T47D (cell line): ENCODE measurements at places on chromosomes 5 and 9.

- no peak for DNase-seq
These were observed 4.3 kb upstream of the IFNK start for GRCh38 chr9:27519466-27520465.

GRCh38 chr5:56160723-56161438 lies 72.2 kb downstream of the ANKRD55 start:
- DNase-seq = no peak

- DNase-seq = no peak
These were observed 376.4 kb downstream of the DEPDC1B start for GRCh38 chr5:60323596-60323995.

DNA sequence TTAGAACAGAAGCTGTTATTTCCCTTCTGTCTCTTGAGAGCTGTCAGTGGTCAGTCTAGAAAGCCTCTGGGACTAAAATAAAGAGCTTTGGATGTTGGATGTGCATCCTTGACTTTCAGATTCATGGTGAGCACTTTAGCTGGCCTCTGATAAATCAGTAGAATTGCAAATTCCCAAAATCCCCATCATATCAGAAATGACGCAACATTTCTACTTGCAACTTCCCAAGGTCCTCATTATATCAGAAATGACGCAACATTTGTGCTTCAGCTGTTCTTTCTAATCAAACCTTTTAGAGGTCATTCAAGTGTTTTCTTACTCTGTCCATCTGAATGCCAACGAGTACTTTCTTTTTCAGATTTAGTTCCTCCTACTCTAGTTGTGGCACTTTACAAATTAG lies 167.3 kb upstream of the MOCS2 start:
- no peak for DNase-seq

GRCh38 chr5:151154931-151155774 lies 2.4 kb downstream of the ANXA6 start:
- DNase-seq = no peak

GRCh38 chr5:153456354-153456753 lies 34.1 kb upstream of the GRIA1 start:
- no peak for DNase-seq

- DNase-seq = no peak
These were observed 59.5 kb upstream of the ASS1 start for GRCh38 chr9:130385257-130385656.

GRCh38 chr9:114137831-114138230 lies 17.5 kb upstream of the COL27A1 start:
- DNase-seq = no peak

DNA sequence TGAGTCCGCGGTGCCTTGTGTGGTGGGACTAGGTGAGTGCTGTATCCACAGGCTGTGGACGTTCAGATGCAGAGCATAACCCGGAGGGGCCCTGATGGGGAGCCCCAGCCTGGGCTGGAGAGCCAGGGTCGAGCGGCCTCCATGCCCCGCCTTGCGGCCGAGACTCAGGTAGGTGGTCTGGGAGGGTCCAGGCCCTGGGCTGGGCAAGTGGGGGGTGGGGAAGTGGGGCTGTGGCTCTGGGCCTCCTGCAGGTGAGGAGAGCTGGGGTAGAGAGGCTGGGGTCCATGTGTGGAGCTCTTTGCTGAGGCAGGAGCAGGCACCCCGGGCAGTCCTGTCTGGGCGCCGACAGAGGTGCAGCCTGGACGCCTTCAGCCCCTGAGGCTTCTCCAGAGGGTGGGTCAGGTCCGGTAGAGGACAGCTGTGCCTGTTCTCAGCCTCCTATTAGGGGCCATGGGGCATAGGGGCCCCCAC lies 241.1 kb downstream of the CACNA1B start:
- no peak for DNase-seq

DNA sequence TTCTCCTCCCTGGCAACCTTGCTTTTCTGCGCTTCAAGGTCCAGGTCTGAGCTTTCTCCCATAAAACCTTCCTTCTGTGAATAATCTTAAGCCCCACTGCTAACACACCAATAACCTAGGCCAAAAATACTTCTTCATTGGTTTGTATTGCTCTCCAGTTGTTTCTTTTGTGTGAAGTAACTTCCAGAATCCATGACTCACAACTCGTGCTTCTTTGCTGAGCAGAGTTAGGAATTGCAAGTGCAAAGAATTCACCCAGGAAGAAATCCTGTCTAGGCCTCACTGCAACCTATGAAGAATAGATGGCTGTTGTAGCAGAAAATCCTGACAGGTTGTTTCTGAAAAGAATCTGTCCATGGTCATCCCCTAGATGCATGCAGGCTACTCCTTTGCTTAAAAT lies 295.7 kb downstream of the MED10 start:
- DNase-seq = no peak

DNA sequence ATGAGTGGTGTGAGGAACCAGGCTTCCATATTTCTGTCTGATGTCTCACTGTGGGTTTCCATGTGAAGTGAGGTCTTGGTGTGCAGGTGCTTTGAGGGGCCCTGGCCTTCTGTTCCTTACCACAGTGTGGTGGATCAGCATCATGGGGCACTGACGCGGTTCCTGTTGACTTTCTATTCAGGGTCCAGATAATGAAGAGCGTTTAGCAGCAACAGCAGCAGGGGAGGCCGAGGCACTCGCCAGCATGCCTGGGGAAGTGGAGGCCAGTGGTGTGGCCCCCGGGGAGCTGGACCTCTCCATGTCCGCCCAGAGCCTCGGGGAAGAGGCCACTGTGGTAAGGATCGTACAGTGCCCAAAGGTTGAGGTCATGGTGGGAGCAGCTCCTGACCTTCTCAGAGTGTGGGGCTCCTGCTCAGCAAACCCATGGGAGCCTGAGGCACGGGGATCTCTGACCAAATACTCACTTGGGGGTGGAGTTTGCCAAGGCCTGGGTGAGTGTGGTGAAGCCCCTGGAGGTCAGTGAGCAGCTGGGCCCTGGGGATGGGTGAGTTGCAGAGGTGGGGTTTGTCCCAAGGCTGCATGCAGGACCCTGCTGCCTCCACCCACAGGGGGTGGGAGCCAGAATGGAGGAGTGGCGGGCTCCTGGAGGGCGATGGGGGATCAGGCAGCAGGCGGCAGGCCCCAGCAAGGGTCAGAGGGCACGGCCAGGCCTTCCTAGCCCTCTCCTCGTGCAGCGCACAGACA lies 61.2 kb downstream of the COL15A1 start:
- DNase-seq = no peak

GRCh38 chr9:101445353-101446029 lies 9.9 kb upstream of the ALDOB start:
- no peak for DNase-seq

DNA sequence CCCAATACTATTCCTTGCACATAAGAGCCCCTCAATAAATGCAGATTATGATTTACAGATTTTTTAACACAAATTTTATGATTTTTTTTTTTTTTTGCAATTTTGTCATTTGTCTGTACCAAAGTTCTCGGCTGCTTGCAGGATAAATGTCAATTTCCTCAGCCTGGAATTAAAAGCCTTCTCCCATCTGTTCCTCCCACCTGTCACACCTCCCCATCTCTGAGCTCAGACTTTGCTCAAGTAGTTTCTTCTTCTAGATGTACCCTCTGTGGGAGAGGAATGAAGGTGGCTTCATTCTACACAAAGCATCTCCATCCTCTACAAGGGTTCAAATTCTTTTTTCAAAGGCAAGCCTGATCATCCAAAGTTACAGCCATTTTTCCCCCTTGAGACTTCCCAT lies 153.7 kb upstream of the GRAMD2B start:
- DNase-seq = no peak

GRCh38 chr5:163613150-163613442 lies 107.7 kb downstream of the MAT2B start:
- DNase-seq = peak; percentile 39

- no peak for DNase-seq
These were observed 125.6 kb downstream of the NNT start for GRCh38 chr5:43728581-43728980.

DNA sequence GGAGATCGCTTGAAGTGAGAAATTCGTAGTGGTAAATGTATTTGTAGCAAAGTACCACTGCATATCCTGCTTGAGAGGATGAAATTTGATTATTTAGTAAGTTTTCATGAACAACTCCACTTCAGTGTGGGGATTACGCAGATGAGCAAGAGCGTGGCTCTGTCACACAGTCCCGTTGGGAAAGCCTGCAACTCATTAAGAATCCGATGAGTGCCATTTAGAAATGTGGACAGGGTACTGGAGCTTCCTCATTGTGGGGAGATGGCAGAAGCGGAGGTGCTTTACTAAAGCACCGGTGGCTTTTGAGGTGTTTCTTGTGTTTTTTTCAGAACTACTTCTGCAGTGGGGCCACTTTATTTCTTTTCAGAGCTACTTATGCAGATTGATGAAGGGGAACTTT lies 1.4 kb downstream of the TJP2 start:
- no peak for DNase-seq

DNA sequence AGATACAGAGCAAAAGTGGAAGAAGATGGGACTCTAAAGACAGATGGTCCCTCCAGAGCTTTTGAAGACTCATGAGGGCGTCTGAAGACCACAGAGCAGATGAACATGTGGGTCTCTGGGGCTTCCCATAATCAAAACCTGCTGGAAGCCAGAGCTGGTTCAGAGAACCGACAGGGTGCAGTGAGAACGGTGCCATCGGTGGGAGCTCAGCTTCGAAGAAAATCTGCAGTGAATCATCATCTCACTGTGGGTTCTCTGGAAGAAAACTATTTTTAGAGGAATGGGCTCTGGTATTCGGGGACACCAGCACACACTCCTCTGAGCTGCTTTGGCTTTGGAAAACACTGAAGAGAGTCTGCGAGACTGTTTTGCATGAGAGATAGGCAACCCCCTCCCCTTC lies 222.4 kb upstream of the PANK3 start:
- DNase-seq = no peak

DNA sequence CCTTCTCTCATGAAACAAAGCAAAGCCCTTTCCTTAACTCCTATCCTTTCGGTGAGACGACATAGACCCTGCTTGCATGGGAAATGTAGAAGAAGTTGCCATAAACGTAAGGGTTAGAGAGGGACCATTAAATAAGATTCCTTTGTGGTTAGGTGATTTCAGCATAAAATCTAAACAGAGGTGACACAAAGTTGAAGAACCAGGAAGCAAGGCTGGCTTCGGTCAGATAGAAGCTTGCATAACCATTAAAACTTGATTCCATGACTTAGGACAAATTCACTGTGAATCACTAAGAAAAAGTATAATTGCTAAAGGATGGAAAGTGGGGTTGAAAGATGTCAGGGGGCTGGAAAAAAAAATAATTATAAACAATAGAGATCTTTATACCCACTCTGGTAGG lies 30.9 kb upstream of the ABLIM3 start:
- DNase-seq = no peak

GRCh38 chr9:116027951-116028350 lies 125.6 kb upstream of the PAPPA start:
- no peak for DNase-seq

DNA sequence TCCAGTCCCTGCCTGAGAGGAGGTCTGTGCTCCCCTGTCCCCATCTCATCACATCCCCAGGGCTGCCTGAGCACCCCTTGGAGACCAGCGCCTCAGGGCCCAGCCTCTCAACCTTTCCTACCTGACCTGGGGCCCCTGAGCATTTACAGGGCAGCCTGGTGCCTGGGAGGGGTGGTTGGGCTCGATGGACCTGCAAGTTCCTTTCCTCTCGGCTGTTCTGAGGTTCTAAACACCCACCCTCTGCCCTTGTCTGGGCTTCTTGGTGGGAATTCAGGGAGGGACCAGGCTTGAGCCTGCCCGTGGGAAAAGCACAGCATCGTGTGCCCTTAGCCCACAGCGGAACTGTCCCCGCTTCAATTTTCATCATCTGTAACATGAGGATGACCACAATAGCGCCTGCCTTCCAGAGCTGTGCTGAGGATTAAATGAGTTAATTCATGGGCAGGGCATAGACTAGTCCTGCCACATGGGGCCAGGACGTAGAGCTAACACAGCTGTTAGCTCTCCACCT lies 91.0 kb upstream of the SH3PXD2B start:
- DNase-seq = no peak

GRCh38 chr9:29209748-29210291 lies 1636.5 kb upstream of the C9orf72 start:
- DNase-seq = no peak

DNA sequence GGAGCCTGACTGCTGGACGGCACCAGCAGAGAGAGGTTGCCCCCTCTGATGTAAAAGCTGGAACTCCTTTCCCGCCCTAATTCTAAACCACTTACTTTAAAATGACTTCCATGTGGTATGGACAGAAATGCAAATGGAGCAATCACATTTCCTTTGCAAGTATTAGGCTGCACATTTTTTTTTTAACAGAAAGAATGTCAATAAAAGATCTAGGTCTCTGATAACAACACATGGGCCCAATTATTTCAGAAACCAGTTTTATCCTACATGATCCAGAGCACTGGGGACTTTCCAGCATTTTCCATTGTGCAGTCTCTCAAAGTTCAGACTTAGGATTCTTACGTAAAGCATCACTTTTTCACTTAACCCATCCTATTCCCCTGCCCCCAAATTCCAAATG lies 203.7 kb downstream of the NXNL2 start:
- DNase-seq = peak; percentile 7
